D721Med (cell line): ENCODE measurements at places on chromosomes 5 and 9.

DNA sequence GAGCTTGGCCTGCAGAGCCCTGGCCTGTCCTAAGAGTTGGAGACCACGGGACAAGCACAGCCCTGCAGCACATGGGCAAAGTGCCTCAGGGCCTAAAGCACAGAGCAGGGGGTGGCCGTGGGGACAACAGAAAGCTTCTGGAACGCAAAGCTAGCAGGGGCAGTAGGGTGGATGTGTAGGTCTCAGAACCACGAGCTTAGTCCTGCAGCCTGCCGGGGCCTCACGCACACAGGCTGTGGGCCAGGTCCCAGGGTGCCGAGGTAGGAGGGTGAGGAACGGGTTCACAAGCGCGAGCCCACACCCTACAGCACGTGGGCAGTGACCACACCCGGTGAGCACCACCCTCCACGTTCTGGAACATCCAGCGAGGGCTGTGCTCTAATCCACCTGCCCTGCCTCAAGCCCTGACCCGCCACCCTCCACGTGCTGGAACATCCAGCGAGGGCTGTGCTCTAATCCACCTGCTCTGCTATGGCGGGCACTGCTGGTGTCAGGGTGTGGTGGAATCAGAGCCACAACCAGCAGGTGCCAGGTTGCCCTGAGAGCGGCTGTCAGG is 9.3 kb downstream of the CLPTM1L start:
- DNase-seq, result no peak

DNA sequence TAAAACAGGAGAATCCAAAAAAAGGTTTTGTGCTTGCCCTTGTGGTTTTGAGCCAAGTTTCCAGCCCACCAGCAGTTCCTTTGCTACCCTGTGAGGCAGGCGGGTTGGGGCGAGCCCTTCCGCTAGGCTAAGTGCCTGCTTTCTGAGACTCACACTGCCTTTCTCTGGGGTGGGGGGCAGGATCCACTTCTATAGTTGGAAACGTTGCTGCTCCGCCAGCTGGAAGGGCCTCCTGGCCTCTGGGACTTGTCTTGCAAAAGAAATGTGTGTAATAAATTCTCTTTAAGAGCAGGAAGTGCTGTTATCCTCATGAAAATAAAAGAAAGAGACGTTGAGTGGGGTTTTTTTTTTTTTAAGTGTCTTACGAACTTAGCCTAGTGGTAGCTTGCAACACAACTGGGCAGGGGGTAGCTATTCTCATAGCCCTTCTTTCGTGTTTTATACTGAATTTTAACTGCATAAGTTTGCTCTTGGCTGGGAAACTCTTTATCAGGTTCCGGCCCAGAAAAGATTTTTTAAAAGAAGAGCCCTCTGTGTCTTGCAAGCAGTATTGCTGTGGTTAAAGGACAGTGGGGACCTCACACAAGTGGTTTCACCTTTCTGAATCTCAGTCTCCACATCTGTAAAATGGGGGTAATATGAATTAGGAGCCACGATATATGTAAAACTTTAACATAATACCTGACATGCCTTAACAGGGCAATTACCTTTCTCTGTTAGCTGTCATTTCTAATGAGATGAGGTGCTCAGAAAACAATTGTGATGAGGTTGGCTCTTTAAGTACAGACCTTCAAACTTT is 19.8 kb downstream of the JADE2 start:
- no peak for DNase-seq

DNA sequence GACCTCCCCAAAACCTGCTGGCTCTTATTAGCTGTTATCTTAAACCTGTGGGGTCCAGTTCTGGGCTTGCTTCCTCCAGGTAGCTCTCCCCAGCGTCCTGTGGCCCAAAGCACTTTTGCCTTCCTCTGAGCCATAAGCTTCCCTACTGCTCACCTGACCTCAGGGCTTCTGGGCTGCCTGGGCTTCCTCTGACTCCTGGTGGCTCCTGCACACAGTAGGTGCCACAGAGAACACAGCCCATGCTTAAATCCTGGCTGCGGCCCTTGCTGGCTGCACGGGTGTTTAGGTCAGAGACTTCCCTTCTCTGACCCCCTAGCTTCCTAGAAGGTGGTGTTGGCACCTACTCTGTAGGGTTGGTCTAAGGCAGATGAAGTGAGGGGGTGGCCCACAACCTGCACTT is 2.5 kb downstream of the RALGDS start:
- DNase-seq, result no peak

DNA sequence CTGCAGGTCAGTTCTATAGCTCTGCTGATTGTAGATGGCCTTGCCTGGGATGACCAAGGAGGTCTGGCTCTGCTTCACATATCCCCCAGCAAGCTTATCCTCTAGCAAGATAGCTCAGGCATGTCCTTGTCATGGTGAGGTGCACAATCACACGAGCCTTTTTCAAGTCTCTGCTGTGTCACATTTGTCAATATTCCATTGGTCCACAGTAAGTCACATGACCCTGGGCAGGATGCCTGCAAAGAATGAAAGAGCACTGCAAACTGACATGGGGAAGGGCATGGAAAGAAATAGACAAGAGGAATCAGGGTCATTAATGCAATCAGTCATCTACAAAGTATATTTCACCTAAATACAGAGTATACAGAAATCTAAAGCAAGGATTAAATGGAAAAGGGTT is 142.0 kb downstream of the RORB start:
- DNase-seq, result no peak

GRCh38 chr9:91611582-91611981 is 187.9 kb upstream of the NFIL3 start:
- DNase-seq, result no peak

DNA sequence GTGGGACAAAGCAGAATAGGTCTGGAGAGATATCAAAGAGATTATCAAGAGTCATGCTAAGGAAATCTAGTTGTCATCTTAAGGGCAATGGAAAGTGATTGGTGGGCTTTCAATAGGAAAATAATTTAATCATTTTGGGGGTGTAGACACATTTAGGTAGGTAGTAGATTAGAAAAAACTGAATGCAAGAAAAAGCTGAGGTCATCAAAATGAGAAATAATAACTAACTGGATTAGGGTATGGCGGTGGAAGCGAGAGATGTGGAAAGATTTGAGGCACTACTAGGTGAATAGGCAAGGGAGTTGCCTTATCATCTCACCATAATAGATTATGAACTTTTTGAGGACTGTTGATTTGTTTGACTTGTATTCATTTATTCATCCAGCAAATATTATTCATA is 393.2 kb upstream of the ZNF608 start:
- no peak for DNase-seq

GRCh38 chr5:1299511-1299850 is 4.6 kb upstream of the TERT start:
- no peak for DNase-seq

DNA sequence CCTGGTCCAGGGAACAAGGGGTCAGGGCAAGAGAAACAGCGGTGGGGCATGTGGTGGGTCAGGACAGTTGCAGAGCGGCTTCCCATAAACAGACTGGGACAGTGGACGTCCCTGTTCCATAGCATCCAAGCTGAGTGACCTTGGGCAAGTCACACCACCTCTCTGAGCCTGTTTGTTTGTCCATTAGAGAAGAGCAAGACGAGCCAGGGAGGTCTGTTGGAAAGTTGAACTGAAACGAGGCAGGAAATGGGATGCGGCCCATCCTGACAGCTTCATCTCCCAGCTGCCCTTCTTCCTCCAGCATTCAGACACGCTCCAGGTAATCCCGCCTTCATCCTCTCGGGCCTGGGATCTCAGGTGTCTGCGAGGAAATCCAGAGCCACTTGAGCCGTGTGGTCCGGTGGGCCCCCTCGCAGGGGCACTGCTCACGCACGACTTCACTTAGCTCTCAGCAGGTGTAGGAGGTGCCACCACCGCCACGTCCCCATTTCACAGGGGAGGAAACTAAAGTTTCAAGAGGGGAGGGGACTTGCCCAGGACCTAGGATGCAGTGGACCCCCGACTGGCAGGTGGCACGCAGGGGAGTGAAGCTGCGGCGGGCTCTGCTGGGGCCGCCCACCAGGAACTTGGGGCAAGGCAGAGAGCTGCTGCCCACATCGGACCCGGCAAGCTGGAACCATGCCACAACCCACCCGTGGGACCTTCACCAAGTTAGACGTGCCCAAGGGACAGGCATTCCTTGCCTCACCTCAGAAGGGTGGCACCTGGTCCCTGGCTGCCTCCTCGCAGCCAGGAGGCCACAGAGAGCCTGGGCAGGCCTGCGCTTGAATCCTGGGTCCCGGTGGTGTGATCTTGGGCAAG is 13.0 kb downstream of the PTGES2 start:
- DNase-seq, result no peak

- DNase-seq, result no peak
Observed at GRCh38 chr5:138870611-138871010, 4.5 kb downstream of the LRRTM2 start.

- no peak for DNase-seq
Observed at GRCh38 chr9:82601293-82601771, 461.6 kb downstream of the RASEF start.

GRCh38 chr5:125609011-125609410 is 814.2 kb upstream of the GRAMD2B start:
- DNase-seq, result no peak

- DNase-seq, result no peak
Observed at GRCh38 chr5:118336468-118336867, 651.9 kb downstream of the DTWD2 start.

GRCh38 chr5:125584140-125584520 is 837.7 kb upstream of the ZNF608 start:
- no peak for DNase-seq

DNA sequence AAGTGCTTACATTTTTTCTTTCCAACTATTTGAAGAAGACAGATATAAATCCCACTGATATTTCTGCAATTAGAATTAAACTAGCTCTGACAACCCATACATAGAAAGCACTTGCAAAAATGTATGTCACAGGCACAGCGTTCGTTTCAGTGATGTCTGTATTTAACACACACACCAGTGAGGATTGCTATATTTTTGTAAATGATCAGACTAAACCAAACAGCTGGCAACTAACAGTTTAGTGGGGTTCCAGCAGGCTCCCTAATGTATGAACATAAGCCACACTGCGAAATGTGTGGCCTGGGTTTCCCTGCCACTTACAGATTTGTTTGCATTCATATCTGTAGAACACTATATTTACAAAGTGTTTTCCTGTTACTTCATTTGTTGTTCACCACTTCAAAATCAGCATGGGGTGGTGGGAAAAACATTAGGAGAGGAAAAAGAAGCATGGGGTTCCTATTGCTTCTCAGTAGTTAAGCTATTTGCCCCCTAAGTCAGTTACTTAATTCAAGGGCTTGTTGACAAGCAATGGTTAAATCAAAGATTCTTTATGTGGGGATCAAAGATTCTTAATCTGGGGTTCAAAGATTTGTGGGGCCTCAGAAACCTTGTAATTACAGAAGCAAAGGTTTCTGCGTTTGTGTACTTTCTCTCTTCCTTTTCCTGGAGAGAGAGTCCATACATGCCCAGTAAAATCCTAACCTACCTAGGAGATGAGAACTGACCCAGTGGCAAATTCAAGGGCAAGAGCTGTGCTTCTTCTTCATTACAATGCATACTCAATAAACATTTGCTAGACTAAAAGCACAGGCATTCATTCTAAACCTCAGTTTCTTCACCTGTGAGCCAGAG is 27.1 kb downstream of the ZNF608 start:
- DNase-seq, result no peak

- no peak for DNase-seq
Observed at GRCh38 chr5:146623009-146623408, 107.0 kb upstream of the GPR151 start.

DNA sequence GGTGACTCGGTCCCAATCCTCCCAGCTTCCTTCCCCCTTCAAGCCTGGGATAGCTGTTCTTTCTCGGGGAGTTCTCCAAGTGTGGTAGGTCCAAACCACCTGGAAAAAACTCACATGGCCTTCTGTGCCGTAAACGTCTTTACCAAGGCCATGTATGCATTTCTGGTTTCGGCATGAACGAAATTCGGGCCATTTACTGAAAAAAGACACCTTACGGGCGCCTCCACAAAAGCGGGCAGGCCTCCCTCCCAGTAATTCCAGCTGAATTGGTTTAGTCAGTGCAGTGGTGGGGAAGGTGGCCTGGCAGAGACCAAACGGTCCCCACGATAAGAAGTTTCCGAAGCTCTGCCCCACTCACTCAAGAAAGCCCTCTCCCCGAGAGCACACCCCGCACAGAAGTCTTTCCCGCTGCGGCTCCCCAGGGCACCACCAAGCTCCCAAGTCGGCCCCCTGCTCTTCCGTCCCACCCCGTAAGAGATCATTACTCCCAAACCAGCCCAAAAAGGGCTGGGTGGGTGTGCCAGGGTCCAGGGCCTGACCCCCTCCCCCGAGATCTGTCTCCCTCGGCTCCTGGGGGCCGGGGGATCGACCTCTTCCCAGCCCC is 86.3 kb upstream of the MELK start:
- DNase-seq, result no peak

DNA sequence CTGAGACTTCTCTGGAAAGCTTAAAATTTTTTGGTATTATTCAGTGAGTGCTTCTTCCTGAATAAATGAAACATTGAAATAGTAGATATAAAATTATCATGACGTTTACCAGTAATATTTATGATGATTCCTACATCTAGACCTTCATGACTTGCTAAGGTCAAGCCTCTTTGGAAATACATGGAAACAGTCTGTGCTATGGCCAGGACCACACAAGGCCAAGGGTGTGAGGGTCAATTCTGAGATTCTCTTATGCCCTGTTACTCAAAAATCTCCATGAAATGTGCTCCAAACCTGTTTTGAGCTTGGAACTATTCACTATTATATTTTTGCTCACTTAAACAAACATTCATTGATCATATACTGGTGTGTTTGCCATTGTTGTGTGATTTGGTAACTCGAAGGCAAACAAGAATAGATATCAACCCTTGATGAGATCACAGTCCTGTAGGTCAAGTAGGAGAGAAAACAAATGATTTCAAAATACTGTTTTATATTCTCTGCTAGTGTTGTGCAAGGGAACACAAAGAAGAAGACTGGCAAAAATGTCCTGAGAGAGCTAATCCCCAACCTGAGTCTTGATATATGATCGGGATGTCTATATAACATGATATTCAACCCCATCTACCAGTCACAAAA is 1254.9 kb upstream of the DMAC1 start:
- DNase-seq, result no peak

DNA sequence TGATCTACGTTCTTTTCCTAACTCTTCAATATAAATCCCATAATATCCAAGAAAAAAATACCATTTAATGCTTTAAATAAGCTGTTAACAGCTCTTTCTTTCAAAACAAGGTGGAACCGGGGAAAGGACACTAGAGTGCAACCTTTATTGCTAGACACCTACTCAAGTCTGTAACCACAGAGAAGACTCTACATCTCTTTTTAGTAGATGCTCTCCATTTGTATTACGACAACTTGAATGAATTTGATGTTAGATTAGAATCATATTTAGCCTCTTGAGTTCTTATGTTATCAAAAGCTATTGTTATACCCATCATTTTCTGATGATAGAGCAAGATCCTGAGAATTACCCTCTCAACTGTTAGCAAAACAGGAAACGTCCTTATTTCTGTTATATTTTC is 246.3 kb downstream of the MLLT3 start:
- DNase-seq, result no peak
